ENCODE measurements at places on chromosomes 7 and 10.

- no peak for DNase-seq
Measured at GRCh38 chr7:94410413-94411187, 15.9 kb downstream of the COL1A2 start.

DNA sequence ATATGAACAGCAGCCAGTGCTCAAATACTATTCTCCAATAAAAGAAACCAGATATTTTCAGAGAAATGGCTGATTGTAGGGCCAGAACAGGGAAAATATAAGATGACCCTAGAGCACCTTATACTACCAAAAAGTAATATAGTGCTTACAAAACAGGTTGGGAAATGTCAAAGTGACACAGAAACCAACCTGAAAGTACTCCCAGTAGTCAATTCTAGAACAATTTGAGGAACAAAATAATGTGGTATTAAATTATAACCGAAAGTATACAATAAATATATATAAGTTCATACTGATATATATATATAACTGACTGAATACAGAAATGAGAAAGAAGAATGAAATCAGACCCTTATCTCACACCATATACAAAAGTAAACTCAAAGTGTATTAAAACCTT lies 657.2 kb upstream of the PHF14 start:
- DNase-seq = no peak

- DNase-seq = no peak
Measured at GRCh38 chr7:19969859-19970493, 196.6 kb upstream of the TMEM196 start.

DNA sequence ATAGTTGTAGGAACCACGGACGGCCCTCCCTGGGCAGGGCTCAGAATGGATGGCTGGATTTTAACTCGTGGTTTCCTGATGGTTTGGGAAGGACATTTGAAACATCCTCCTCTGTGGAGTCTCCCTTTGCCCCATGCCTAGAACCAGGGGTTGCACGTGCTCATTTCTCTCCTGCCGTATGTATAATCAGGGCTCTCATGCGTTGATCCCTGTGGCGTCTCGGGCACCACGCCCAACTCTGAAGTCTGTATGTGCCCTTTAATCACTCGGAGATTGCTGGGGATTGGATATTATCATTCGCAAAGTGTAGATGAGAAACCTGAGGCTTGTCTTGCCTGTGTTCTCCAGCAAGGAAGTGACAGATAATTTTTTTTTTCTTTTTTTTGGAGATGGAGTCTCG lies 257.1 kb downstream of the CAMK1D start:
- no peak for DNase-seq

- DNase-seq = peak; percentile 7
Measured at GRCh38 chr7:25852939-25853271, 299.1 kb upstream of the NFE2L3 start.

GRCh38 chr7:154853727-154854095 lies 149.2 kb downstream of the PAXIP1 start:
- no peak for DNase-seq

- DNase-seq = no peak
Measured at GRCh38 chr10:91856637-91857036, 52.6 kb downstream of the FGFBP3 start.
